ENCODE measurements at places on chromosomes 11 and 22.

DNA sequence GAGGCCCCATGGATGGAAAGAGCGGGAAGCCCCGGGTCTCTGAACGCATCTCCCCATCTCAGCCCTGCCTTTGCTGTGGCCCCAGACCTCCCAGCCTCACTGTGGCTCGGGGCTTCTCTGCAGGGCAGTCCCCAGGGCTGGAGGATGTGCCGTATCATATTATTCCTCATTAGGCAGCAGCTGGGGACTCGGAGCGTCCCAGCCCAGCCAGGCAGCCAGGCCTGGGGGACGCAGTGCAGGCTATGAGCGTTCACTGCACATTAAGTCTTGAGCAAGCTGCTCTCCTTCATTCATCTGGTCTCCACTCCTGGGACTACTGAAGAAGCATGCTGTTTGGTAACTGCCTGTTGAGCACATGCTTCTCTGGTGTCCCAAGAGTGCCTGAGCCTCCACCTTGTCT, 226.8 kb upstream of the TBCEL start:
- no peak for DNase-seq

DNA sequence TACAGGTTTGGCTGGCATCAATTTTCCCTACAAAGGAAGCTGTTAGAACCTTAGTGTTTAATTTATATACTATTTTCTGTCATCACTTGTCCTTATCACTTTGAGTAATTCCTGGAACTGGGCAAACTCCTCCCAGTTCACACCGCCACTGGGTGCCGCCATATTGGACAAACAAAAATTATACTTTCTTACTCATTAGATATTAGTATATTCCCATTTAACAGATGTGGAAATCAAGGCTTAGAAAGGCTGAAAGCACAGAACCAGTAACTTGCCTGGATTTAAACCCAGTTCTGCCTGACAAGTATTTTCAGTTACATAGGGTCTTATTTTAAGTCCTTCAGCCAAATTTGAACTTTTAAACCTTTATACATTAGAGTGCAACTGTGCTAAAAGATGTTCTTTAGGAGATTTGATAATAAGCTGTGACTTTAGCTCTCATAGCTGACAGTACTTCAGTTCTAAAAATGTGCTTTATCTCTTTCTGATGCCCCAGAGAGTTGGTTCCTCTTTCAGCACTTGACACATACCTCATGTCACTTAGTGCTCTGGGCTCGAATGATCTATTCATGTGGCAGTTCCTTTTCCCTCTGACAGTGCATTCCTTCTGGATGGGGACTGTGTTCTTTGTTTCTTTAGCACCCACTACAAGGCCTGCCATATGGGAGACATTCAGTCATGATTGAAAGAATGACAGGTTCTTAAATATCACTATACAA, 25.4 kb downstream of the COA4 start:
- DNase-seq: no peak

DNA sequence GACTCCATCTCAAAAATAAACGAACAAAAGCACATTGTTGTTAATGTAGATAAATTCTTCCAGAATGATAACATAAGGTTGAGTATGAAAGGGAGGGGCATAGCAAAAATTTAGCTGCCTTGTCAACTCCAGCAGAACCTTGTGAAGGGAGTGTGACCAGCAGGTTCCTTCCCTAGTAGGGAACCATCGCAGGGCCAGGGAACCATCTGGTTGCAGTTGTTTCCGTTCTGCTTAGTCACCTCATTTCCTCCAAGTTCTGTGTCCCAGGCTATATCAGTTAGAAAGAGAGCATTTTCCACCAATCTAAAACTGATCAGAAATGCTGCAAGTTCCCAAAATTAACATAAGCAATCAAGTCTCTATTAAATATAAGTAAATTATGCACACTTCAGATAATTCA, 126.7 kb upstream of the BLID start:
- no peak for DNase-seq

DNA sequence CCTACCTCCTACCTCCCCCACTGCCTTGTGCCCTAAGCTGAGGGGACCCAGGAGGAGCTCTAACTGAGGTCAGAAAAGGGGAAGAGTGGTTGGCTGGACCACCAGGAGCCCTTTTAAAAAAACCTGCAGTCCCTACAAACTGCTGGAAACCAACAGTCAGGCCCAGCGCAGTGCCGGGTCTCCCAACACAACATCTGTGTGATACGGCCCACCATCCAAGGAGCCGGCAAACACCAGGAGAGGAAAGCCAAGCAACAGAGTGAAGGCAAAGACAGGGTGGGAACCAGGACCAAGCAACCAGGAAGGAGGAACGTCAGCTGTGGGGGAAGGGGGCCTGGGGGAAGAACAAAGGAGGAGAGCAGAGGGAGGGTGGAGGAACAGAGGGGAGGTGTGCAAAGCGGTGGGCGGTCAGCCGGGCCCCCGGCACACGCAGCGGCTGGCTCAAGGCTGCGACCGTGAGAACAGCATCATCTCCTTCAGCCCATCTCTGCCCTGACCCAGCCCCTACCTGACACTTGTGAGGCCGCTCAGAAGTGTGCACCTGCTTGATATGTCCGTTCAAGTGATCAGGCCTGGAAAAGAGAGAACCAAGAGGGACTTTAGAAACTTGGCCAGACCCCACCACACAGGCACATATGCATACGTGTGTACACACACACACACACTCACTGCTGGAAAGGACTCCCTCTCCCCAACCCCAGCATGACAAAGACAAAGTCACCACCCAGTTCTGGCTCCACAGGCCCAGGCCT, 3.6 kb downstream of the PATZ1 start:
- no peak for DNase-seq

DNA sequence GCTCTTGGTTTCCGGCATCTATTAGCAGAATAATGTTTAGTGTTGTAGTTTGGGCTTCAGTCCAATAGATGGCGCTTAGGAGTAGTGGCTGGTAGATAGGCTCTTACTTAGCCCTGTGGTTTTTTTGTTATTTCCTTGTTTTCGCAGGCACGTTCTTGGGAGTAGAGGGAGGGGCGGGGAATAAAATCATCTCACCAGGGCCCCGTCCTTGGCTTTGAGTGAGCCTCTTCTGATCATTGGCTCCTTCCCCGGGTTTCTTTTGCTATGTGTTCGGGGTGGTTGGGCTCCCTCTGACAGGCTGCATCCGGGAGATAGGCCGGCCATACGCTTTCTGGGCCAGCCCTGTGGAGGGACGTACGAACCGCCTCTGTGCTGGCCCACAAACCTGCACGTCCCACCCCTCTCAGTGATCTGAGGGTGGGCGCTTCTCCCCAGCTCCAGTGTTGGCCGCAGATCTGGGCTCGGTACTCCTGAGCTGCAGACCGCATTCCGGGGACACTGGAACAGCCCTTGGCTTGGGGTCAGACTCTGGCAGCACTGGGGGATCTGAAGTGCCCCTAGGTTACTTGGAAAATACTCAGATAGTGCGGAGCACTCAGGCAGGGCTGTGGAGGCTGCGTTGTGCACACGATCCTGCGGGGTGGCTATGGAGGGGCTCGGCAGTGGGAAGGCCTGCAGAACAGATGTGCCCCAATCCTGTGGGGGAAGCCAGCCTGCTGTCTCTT, 217.0 kb downstream of the DYNC2H1 start:
- peak; percentile 77 for DNase-seq

DNA sequence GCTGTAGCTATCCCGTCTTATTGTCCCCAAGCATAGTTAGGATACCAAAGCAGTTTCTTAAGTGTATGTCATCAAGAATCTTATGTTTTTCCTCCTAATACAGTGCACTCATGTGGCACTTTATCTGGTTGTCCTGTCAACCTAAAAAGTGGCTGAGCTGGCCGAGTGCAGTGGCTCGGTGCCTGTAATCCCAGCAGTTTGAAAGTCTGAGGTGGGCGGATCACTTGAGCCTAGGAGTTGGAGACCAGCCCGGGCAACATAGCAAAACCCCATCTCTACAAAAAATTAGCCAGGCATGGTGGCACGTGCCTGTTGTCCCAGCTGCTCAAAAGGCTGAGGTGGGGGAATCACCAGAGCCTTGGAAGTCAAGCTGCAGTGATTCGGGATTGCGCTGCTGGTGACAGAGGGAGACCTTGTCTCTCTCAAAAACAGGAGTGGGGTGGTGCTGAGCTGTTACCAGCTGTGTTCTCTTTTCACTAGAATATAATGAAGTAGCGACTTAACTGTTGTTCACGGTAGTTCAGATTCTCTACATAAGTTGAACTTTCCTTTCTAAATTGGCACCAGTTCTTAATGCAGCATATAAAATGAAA, 48.1 kb downstream of the EP300 start:
- DNase-seq: peak; percentile 18

- no peak for DNase-seq
Measured at GRCh38 chr11:1766719-1767398, 3.1 kb upstream of the CTSD start.

GRCh38 chr11:44848203-44848962, 102.3 kb downstream of the TP53I11 start:
- no peak for DNase-seq

DNA sequence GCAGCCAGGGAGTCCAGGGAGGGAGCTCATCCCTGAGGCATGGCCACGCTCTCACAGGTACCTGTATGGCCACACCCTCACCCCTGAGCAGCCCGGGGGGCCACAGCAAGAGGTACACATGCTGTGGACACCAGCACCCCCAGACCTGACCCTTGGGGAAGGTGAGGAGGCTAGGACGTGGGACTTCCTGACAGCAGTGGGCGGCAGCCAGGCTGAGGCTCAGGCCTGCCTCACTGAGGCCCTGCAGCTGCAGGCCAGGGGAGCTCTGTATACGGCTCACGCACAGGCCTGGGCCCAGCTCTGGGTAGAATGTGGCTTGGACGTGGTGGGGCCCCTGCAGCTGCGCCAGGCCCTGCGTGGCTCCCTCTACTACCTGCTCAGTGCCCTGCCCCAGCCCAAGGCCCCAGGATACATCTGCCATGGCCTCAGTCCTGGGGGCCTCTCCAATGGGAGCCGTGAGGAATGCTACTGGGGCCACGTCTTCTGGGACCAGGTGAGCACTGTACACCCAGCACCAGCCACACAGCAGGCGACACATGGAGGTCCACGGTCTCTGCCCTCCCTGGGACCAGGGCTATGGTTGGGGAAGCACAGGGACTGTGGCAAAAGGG, 1.8 kb downstream of the PGGHG start:
- DNase-seq: no peak

GRCh38 chr22:50530877-50531545, 1.2 kb upstream of the TYMP start:
- DNase-seq: peak; percentile 48

DNA sequence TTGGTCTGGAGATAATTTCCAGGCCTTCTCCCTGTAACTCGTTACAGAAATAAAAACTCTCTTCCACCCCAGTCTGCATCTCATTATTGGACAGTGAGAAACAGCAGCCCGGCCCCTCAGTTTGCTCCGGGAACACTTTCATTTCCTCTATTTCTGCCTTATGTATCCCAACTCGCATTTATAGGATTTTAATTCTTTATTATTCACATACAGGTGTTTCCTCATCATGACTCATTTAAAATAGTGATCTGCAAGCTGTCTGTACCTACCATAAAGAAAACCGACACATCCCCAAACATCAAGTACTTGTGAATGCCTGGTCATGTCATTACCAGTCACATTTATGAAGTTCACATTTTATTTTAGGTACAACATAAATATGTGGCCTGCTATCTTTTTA, 42.8 kb downstream of the PIWIL3 start:
- DNase-seq: no peak

DNA sequence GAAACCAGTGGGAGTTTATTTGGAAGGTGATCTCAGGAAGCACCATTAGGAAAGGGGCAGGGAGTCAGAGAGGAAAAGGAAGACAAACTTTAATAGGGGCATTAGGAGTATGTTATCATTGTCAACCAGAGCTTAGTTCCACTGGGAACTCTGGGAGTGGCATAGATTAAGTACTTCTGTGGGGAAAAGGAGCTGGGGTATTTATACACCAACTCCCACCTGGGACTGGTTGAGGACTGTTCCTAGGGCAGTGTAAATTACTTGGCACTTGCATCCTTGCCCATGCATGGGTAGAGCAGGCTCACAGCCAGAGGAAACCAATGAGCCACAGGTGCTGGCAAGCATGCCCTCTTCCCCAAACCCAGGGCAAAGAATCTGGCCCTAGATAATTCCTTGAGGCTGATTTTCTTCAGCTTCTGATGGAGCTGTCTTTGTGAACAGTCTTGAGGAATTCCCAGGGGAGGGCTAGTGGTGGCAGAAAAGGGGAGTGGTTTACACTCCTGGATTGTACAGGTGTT, 541.2 kb downstream of the MIAT start:
- peak; percentile 58 for DNase-seq

DNA sequence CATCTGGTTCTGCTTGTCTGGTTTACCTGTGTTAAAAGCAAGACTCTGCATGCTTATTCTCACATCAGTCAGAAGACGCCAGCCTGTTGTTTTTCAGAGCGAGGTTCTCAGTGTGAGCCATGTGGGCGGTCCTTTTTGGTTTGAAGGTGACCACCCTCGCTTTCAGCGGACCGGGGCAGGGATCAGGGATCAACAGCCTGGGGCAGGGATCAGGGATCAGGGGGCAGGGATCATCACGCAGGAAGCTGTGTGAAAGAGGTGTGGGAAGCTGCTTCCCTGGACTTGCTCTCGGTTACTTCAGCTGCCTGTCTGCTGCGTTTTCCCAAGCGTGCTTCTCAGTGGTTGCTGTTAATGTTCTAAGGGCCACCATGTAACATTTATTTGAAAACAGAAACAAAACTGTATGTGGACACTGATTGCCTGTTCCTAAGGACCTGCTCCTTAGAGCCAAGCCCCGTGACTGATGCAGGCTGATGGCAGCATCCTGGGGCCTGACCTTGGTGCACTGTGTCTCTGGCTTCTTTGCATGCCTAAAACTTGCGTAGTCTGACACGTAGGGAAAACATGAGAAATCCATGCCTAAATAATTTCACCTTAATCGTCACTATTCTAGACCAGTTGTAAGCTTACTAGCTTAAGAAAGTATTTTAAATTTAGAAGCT, 146.9 kb downstream of the ATXN10 start:
- no peak for DNase-seq

DNA sequence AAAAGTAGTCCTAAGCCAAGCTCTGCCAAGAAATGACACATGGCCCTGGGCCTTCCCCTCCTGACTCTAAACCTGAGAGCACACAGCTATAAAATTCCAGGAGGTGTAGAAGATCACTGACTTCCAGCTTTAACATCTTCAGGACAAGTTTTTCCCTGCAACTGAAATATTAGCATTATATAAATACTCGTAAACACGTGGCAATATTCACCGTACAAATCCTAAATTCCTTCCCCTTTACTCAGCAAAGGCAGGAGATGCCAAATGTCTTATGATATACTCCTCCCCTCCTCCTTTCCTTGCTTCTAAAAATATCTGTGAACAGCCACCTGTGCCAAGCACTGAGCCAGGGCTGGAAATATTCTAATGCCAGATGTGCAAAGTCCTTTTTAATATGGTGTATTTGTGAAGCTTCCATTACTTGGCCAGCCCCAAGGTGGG, 194.0 kb downstream of the LARGE1 start:
- peak; percentile 29 for DNase-seq

- no peak for DNase-seq
Measured at GRCh38 chr11:112605093-112605666, 344.5 kb upstream of the PLET1 start.

GRCh38 chr11:60753309-60753708, 3.4 kb upstream of the MS4A15 start:
- DNase-seq: no peak
